ENCODE measurements at places on chromosomes 7 and 10.

DNA sequence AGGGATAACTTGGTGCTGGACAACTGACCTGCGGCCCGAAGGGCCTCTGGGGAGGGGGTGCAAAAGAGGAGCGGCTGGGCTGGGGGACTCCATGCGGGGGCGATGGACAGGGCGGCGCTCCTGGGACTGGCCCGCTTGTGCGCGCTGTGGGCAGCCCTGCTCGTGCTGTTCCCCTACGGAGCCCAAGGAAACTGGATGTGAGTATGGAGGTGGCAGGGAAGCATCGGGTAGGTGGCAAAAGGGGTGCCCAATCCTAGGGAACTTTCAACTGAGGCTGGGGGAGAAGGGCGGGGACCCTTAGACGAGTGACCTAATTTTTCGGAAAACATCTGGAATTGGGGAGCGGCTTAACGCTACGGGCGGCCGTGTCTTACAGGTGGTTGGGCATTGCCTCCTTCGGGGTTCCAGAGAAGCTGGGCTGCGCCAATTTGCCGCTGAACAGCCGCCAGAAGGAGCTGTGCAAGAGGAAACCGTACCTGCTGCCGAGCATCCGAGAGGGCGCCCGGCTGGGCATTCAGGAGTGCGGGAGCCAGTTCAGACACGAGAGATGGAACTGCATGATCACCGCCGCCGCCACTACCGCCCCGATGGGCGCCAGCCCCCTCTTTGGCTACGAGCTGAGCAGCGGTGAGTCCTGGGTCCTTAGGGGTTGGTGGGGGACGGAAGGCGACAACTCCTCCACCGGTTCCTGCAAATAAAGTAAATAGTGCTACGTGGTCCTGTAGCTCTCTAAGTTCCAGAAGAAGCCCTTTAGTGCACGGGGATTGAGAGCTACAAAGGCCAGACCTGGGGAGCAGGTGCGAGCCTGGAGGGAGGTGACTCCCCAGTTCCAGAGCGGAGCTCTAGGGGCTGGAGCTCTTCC lies 622 bp downstream of the WNT16 start:
- no peak for DNase-seq

DNA sequence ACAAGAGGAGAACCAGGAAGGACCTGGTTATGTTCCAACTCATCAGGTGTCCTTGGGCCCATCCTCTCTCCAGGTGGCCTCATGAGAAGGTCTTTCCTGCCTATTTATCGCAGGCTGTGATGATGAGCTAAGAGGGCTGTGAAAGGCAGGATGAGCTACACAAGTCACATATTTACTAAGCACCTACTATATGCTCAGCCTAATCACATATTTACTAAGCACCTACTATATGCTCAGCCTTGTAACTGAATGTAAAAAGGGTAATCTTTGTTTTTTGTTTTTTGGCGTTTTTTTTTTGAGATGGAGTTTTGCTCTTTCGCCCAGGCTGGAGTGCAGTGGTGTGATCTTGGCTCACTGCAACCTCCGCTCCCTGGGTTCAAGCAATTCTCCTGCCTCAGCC lies 44.2 kb upstream of the NPFFR1 start:
- no peak for DNase-seq

- no peak for DNase-seq
Observed at GRCh38 chr10:26642896-26643653, 54.4 kb upstream of the PDSS1 start.

DNA sequence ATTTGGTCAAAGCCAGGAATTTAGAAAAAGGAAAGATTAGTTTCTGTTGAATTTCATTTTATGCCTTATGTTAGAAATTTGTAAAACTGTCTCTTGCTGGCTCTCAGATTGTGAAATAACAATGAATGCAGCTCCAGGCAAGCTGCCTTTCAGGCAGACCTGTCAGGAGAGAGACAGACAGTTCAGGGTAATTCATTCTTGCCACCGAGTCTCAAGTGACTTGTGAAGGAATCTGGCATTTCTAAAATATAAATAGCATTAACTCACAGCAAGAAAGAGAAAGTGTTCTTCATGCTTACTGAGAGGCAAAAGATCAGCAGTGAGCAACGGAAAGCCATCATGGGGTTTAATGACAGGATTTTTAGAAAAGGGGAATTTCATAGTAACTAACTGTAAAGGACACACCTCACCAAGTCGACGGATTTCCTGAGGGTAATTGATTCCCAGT lies 442.3 kb upstream of the AKR1E2 start:
- no peak for DNase-seq

- no peak for DNase-seq
Observed at GRCh38 chr7:48424731-48425130, 253.5 kb downstream of the ABCA13 start.

- no peak for DNase-seq
Observed at GRCh38 chr10:61870526-61870895, 31.0 kb upstream of the ARID5B start.

GRCh38 chr7:140656548-140657515 lies 15.9 kb upstream of the ADCK2 start:
- no peak for DNase-seq

DNA sequence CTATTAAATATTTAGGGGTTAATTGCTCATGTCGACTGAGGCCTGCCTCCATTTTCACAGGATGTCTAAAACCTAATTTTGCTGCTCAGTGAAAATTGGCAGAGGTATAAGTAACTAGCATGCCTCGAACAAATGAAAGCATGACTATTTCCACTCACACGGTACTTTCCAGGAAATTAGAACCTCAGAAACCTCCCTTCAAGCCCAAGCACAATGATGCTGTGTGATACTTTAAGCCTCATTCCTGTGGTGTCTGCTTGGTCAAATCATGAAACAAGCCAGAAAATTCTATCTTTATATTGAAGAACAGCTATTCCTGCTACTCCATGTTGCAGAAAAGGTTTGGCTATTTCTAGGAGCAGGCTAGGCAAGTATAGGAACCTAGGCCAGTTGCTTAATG lies 203.0 kb downstream of the SORCS3 start:
- no peak for DNase-seq

DNA sequence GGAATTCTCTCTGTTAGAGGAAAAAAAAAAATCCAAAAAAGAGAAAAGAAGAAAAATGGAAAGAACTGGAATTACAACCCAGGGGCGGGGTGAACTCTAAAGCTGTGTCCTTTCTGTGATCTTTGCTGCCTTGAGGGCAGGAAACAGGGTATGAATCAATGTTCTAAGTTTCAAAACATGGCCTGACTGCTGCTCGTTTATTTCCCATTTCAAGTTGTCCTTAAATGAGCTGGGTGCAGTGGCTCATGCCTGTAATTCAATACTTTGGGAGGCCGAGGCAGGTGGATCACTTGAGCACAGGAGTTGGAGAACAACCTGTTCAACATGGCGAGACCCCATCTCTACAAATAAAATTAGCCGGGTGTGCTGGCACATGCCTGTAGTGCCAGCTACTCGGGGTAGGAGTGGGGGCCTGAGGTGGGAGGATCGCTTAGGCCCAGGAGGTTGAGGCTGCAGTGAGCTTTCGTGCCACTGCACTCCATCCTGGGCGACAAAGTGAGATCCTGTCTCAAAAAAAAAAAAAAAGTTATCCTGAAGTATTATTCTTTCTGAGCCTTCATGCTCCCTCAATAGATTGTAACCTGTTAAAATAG lies 24.7 kb upstream of the TFAM start:
- no peak for DNase-seq

DNA sequence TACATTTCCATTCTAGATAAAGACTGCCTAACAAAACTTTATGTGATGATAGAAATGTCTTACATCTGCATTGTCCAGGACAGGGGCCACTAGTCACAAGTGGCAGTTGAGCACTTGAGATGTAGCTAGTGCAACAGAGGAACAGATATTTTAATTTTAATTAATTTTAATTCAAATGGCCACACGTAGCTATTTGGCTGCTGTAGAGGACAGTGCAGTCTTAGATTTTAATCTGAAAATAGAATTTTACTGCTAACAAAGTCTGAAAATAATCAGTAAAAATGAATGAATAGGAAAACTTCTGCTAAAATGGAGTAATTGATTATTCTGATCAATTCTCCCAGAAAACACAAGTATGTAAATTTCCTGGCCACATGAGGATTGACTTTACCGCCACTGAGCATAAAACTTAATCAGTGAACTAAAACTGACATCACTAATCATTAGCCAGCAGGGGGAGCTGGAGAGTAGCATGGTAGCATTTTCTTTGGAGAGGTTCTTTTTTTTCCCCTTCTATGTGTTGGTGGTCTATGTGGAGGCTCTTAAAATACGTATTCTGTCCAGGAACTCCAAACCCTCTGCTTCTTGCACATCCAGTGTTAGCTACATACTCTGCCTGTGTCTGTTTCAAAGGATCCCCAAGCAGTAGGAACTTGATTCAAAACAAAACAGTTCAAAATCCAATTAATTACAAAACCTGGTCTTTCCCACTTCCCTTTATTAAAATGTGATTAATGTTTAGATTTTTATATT lies 52.1 kb downstream of the TSPAN12 start:
- peak; percentile 14 for DNase-seq

GRCh38 chr10:103737735-103738367 lies 117.5 kb downstream of the SH3PXD2A start:
- no peak for DNase-seq

- DNase-seq, result no peak
Observed at GRCh38 chr7:63054191-63054661, 944.4 kb upstream of the ZNF722 start.

DNA sequence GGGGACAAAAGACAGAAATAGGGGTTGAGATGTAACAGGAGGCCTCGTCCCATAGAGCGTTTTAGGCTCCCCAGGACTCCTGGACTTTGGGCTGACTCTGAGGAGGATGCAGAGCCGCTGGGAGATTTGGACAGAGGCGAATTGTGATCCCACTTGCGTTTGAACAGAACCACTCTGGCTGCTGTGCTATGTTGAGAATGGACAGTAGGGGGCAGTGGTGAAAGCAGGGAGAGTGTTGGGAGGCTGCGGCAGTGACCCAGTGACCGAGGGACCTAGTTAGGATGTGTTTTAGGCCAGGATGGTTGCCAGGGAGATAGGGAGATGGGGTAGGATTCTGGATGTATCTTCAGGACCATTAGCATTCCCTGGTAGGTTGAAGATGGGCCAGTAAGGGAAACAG lies 271.6 kb downstream of the CCDC3 start:
- DNase-seq, result no peak

DNA sequence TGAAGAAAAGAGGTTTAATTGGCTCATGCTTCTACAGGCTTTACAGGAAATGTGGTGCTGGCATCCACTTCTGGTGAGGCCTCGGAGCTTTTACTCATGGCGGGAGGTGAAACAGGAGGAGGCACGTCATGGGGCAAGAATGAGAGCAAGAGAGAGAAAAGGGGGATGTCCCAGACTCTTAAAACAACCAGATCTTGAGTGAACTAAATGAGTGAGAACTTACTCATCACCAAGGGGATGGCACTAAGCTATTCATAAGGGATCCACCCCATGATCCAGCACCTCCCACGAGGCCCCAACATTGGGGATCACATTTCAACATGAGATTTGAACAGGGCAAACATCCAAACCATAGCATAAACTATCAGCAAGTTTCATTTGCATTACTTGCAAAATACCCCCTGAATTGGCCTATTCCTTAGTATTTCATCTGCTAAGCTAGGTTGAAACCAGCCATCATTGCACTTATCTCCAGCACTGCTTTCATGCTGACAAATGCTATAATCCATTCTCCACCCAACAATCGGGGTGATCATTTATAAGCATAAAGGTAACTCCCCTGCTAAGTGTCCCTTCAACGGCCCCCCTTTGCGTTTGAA lies 179.0 kb downstream of the NOC3L start:
- no peak for DNase-seq

DNA sequence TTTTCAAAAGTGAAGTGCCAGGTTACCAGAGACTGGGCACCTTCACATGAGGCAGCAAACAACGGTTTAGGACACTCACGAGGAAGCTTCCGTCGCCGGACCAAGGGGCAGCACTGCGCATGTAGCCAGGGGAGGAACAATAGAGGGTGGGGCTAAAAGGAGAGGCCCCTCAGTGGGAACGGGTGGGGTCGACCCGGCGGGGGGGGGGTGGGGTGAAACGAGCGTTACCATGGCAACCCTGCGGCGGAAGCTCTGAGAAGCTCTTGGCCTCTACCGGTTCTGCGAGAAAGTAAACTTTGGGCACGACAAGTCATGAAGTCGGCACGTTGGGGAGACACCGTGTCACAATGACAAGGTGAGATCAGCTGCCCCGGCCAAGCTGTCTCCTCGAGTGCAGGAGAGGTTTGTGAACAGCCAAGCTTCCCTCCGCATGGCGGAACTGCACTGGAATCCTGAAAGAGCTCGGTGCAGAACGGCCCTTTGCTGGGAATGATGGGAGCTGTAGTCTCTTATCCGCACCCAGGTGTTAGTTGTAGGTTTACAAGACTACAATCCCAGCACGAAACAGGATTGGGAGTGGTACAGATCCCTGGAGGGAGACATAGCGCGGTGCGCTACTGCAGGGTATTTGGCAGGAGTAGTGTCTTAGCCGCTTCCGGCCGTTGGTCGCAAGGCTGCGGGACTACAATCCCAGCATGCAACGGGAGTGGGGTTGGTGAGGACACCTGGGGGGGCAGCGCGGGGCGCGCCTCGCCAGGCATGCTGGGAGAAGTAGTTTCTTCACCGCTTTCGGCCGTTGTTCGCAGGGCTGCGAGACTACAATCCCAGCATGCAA lies 72.8 kb upstream of the ZNF722 start:
- DNase-seq, result peak; percentile 82

- DNase-seq, result no peak
Observed at GRCh38 chr10:2611603-2612002, 455.7 kb upstream of the PFKP start.

GRCh38 chr10:35215107-35215506 lies 88.5 kb downstream of the CREM start:
- DNase-seq, result no peak

DNA sequence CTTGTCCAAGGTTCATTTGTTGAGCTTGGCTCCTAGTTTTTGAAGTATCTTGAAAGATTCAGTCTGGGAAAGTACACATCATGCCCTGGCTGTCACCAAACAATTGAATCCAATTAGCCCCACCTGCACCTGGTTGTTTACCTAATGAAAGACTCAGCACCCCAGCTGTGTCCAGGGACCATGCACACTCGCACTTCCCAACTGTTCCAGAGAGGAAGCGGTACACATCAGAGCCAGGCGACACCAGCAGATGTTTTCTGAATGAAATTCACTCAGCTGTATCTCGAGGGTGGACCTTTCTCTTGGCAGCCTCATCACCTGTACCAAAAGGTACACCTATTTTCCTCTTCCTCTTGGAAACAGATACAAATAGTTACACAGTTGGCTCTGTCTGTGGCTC lies 216.4 kb upstream of the LRGUK start:
- no peak for DNase-seq

- no peak for DNase-seq
Observed at GRCh38 chr10:59383436-59383835, 21.1 kb upstream of the FAM13C start.

- DNase-seq, result no peak
Observed at GRCh38 chr7:108135446-108136190, 5.5 kb upstream of the LAMB4 start.

- no peak for DNase-seq
Observed at GRCh38 chr10:82056391-82056790, 181.4 kb downstream of the NRG3 start.

Data from activated naive CD8-positive, alpha-beta T cell treated with anti-CD3 and anti-CD28 coated beads, Interleukin-2, amount 50 U/mL, for 16 hours (primary cell).